ENCODE measurements at places on chromosomes 16 and 17.

- no peak for DNase-seq
Observed at GRCh38 chr16:72317446-72317845, 145.5 kb upstream of the PMFBP1 start.

GRCh38 chr17:50850640-50851039 is 15.3 kb downstream of the WFIKKN2 start:
- no peak for DNase-seq

DNA sequence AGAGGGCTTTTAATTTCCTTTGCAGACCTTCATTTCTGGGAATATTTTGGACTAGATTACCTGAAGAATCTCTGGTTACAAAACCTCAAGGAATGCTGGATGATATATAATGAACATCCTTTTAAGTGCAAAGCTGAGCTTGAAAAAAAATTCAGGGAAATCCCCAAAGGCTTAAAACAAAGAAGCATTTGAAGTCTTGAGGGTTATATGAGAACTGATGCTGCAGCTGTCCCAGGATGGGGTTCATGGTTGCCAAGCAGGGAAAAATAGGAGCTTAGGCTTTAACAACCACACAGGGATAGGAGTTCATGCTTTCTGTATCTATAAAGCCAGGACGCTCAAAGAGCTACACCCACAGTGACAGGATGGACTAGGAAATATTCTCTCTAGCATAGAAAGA is 150.4 kb upstream of the IRX5 start:
- no peak for DNase-seq

GRCh38 chr17:62191390-62192361 is 126.6 kb upstream of the MED13 start:
- no peak for DNase-seq
